CD4-positive, alpha-beta T cell treated with Interleukin-4 for 4 hours (primary cell): ENCODE measurements at places on chromosomes 3 and 15.
A peak's percentile ranks its signal among the peaks of the same experiment; 100 is the strongest.

DNA sequence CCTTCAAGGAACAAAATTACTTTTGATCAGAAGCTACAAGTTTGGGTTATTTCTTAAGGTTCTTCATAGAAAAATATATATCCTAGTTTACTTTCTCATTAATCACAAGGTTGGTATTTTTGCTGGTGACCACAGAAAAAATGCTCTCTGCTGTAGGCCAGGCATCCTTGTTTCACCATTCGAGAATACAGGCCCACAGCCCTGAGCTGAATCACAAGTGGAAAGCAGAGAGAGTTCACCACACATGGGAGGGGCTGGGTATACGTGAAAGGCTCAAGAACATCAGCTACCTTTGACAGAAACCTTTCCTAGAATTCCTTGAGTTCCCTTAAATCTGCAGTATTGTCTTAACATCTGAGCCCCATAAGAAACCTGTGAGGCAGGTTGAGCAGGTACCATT, 23.2 kb downstream of the CPEB1 start:
- no peak for DNase-seq

GRCh38 chr3:42652611-42653302, 740 bp upstream of the ZBTB47 start:
- DNase-seq: peak; percentile 15

- DNase-seq: no peak
Measured at GRCh38 chr3:157091083-157091833, 68.7 kb downstream of the CCNL1 start.

DNA sequence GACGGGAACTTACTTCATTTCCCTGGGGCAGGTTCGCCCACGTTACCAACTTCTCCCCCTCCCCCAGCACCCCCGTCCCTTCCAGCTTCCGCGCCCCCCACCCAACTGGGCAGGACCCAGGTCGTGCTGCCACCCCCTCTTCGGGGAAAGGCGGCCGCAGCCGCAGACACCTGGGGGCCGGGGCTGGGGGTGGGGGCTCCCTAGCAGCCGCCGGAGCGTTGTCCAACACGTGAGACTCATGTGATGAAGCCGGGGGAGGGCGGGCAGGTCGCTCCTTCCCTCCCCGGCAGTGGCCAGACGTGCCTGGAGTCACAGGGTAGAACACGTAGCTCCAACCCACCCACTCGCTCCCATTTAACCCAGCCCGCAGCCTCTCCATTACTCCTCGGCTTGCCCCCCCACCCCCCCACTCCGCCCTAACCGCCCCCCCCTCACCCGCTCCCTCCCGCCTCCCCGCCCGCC, 240 bp upstream of the BHLHE40 start:
- peak; percentile 97 for DNase-seq

- no peak for DNase-seq
Measured at GRCh38 chr3:14150078-14150477, 25.2 kb downstream of the TMEM43 start.
